ENCODE measurements at places on chromosomes 16 and 17.

- no peak for DNase-seq
These were observed 714 bp downstream of the TNS4 start for GRCh38 chr17:40500709-40501108.

DNA sequence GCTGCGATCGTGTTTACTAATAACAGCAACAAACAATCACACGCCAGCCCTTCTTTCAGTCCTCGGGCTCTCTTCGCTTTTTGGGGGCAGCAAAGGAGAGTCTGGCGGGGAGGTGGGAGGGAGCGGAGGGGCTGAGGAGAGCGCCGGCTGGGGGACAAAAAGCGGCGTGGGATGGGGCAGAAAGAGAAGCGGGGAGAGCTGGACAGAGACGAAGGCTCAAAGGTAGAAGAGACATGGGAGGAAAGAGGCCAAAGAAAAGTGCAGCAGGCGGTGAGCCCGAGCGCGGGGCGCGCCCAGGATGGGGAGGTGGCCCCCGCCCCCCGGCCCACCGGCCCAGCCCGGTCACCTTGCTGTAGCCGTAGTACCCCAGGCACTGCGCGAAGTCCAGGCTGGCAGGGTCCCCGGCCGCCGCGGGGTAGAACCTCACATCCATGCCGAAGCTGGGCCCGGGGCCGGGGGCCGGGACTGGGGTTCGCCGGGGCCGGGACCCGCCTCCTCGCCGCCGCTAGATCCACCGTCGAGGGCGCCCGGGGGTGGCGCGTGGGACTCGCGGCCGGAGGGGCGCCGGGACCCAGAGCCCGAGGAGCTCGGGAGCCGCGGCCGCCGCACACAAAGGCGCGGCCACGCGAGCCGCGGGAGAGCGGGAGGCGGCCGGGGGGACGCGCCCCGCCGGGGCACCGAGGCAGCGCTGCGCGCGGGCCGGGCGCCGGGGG, 496 bp downstream of the TOX3 start:
- no peak for DNase-seq

- no peak for DNase-seq
These were observed 104.3 kb downstream of the STXBP4 start for GRCh38 chr17:55072898-55073297.

DNA sequence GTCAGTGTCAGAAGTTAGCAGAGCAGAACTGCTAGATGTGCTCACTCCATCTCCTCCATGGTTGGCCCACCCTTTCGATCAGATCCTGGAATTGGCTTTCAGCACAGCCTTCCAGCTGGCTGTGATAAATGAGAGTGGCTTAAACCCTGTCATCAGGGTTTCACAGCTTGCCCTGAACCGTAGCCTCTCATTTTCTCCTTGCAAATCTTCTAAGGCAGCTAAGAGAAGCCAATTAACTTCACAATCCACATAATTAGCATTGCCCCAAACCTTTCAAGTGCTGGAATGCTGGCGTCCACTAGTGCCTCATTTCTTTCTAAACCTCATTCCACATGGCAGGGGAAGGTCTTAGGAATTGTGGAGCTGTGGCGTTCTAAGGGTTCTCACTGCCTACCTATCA, 21.7 kb downstream of the MILR1 start:
- DNase-seq, result no peak

DNA sequence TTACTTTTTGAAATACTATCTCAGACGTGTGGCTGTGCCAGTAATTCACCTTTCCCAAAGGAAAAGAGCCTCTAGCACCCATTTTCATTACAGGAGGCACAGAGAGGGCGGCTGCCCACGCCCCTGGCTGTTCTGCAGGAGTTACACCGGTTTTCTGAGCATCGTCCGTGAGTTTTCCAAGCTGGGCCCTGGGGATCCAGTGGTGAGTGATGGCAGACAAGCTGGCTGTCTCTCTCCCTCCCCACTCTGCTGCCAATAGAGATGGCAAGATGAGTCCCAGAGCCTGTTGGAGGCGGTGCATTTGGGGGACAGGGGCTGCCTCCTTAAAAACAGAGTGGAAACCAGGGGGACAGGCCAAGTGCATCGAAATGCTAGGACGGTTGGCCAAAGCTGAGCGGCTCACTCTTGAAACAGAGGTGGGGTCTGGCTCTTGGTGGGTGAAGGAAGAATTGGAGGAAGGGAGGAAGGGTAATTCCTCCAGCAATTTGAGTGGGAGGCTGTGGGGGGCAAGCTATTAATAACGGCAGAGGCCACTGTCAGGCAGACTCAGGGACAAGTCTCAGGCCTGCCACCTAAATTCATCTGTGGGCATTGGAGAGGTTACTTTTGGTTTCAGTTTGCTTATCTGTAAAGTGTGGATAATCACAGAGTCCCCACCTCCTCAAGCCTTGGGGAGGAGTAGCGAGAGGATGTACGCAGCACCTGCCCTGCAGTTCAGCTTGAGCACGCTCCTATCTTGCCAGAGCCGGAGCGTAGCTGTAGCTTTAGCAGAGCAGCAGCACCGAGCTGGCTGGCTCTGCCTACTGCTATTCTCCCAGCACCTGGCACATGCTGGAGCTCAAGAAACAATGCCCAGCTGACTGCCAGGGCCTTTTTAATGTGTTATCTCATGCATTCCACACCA, 7.5 kb upstream of the NOS2 start:
- DNase-seq, result no peak

DNA sequence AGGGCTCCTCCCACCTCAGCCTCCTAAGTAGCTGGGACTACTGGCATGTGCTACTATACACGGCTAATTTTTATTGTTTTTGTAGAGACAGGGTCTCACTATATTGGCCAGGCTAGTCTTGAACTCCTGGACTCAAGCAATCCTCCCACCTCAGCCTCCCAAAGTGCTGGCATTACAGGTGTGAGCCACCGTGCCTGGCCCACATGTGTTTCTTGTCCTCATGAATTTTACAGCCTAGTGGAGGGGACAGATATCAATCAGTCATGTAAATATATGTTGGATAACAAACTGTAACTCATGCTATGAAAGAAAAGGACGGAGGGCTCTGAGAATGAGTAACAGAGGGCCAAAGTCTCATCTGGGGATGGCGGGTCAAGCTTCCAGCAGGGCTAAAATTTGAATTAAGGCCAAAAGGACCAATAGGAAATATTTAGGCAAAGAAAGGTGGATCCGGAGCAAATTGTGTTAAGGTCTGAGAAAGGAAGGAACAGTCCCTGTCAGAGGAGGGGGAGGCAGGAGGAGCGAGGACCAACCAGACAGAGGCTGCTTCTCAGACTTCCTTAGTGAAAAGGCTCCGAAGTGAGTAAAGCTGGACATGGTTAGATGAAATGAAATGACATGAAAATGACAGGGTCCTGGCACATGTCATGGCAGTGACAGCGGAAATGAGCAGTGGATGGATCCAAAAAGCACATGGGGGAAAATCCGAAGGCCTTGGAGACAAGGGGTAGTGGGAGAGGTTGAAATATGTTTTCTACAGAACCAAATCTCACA, 3.8 kb downstream of the PDZD9 start:
- no peak for DNase-seq

DNA sequence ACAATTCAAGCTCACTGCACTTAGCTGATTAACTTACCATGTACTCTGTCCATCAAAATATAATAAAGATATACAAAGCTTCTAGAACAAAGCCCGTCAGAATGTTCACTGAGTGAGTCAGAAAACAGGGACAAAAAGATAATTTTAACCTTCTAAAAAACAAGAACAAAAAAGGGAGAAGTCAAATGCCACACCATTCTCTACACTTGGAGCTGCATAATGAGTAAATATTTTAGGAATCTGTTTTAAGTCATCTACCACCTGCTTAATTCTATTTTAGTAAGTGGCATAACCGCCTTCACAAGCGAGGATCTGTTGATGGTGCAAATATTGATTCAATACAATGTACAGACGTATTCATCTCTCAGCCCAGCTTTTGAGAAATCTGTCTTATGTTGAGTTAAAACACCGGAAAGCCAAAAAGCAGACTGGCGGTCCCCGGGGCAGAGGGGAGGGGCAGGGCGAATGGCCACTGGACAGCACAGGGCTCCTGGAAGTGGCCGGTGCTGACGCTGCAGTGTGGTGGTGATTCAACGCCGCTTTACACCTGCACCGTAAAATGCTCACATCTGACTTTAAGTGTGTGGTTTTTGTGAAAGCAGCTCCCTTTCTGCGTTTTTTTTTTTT, 20.1 kb downstream of the RAB40B start:
- DNase-seq, result no peak

GRCh38 chr17:6926667-6927066, 69.2 kb upstream of the ALOX12 start:
- no peak for DNase-seq

GRCh38 chr16:72639494-72639893, 408.4 kb downstream of the ZFHX3 start:
- DNase-seq, result no peak

GRCh38 chr17:20852239-20852989, 190.4 kb downstream of the USP22 start:
- peak; percentile 55 for DNase-seq

DNA sequence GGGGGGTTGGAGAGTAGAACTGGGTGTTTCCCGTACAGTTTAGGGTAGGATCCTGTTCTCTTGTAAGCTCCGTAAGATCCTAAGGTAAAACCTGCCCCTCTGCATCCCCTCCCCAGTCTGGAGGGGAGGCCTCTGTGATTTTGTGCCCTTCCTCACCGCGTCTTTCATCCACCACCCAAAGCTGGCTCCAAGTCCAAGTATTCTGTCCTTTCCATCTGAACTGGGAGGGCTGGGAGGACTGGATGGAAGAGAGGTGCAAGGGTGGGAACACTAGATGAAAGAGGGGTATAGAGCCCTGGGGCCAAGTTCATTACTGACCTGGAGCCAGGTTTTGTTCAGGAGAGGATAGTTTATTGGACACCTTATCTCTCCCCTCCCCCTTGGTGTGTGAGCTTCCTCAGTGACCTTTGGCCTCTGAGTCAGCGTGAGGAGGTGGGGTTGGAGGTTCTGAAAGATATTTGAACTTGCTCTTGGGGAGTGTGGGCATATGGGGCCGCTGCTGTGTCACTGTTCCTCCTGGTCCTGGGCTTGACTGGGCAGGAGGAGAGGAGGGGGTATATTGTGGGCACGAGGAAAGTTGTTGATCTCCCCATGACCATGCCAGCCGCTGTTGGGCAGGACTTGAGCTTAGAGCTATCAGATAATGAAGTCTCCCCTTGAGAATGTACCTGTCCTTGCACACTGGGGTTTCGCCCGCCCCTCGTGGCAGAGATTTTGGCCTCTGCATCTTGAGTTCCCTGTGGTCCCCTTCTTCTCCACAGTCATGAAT, 1.6 kb downstream of the LASP1 start:
- no peak for DNase-seq

All from NCI-H1105 (cell line).